Hippocampal formation (tissue), 2 donors: ENCODE measurements at places on chromosomes 2 and 18.

GRCh38 chr2:54074606-54075341 lies 40.6 kb upstream of the ACYP2 start:
- no peak for DNase-seq

GRCh38 chr2:211473116-211473515 lies 916.7 kb downstream of the CPS1 start:
- DNase-seq = no peak

- no peak for DNase-seq
Observed at GRCh38 chr2:48339451-48339850, 190.5 kb upstream of the STON1 start.

- no peak for DNase-seq
Observed at GRCh38 chr2:7639476-7639875, 722.3 kb downstream of the RNF144A start.

GRCh38 chr2:202064171-202064880 lies 8.7 kb upstream of the KIAA2012 start:
- DNase-seq = peak; percentile 23

- no peak for DNase-seq
Observed at GRCh38 chr2:218369330-218369729, 12.7 kb downstream of the CATIP start.

DNA sequence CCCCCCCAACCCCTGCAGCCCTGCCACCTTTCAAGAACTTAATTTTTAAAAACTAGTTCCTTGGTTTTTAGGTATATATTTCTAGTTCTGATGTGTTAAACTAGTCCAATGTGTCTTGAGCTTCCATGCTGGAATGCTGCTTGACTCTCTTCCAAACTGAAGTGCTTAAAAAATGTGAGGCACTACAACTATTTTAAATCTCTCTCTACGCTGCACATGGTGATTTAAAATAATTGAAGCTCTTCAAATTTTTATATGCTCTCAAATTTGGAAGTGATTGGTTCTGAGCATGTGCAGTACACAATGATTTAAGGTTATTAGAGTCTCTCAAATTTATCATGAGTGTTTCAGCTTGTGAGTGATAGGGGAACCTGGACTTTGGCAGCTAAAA lies 192.6 kb upstream of the ZEB2 start:
- no peak for DNase-seq

GRCh38 chr2:191020742-191021381 lies 6.9 kb upstream of the STAT1 start:
- DNase-seq = no peak

DNA sequence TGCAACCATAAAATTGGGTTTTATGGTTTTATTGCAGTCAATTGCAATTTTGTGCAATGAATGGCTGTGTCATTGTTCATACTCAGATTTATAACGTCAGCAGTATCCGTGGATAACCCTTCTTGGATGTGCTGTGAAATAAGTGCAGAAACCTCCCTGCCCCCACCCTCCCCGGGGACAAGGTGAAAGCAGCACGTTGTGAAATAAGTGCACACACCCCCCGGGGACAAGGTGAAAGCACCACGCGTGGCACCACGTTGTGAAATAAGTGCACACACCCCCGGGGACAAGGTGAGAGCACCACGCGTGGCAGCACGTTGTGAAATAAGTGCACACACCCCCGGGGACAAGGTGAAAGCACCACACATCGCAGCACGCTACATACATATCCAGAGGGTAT lies 93.6 kb upstream of the NFATC1 start:
- DNase-seq = no peak

- DNase-seq = no peak
Observed at GRCh38 chr18:53689886-53690285, 534.6 kb downstream of the MBD2 start.
